NCI-H446 treated with DMSO at 0.1 percent for 48 hours (cell line): ENCODE measurements at places on chromosomes 2 and 18.

DNA sequence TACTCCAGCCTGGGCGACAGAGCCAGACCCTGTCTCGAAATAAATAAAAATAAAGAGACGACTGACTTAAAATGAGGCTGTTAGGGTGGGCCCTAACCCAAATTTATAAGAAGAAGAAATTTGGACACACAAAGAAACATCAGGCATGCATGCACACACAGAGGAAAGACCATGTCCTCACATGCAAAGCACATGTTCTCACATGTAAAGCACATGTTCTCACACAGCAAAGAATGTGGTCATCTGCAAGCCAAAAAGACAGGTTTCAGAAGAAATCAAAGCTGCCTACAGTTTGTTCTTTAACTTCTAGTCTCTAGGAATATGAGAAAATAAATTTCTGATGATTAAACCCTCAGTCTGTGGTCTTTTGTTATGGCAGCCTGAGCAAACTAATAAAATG is 132.3 kb upstream of the CRIM1 start:
- DNase-seq = no peak

DNA sequence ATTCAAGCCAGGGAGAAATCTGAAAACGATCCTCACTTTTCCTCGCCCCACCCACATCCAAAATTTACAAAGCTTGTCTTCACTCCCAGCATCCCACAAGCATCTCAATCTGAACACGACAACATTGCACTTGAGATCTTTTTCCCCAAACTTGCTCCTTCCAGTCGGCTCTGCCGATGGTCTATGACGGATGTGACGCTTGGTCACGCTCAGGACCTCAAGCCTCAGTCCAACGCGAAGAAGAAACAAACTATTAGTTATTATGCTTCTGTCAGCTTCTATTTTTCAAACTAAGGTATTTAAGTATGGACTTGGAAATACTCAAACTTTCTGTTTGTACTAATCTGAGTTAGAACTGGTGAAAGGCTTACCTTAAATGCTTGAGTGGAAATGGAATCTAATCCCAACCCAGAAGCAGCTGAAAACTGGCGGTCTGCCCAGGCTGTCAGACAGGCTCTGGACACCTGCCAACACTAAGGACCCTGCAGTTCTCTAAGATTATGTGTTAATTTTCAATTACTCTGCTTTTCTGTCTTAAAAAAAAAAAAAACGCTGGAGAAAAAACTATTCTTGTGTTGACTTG is 132.1 kb upstream of the DNMT3A start:
- peak; percentile 72 for DNase-seq

GRCh38 chr2:133266926-133267590 is 301.2 kb downstream of the NCKAP5 start:
- DNase-seq = no peak

DNA sequence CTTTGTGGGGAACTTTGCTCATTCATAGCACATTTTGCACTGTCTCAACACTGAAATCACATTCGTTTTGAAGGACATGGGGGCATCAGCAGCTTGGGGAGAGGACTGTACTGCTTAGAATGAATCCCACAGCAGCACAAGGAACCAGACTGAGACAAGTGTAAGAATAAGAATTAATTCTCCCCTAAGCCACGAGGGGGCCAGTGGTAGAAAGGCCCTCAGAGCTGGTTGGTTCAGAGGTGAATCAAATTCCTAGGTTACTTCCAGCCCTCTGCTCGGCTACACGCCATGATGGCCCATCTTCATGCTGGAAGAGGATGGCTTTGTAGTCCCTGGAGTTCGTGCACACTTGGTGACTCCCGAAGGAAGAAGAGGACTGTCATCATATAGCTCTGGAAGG is 12.0 kb upstream of the MC5R start:
- no peak for DNase-seq

GRCh38 chr2:164711766-164712138 is 90.5 kb upstream of the GRB14 start:
- no peak for DNase-seq

DNA sequence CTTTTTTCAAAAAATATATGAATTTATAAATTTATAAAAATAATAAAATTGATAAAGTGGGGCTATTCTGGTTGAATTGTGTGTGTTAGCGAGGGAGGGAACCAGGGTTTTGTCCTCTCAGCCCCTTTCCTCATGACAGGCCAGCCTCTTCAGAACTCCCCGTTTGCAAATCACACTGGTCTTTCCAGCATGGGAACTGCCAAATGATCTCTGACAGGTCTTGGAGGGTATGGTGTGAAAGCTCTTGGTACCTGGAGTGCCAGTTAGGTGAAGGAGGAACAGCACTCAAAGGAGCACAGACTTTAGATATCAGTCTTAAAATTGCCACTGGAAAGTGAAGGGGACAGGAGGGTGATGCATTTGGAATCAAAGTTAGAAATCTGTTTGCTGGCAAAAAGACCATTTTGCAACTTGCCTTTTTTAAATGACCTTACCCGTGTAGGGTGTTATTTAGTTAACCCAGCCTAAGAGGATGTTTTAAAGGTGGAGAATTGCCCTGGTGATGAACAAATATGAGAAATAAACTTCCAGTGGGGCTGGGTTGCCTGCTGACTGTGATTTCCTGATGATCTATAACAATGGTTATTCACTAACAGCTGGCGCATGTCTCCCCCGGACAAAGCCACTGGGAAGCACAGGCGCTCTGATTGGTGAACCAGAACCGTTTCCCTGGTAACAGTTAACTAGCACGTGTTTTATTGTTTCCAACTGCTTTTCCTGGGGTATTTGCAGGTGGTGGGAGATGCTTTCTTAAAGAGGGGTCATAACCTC is 85.3 kb upstream of the EFEMP1 start:
- DNase-seq = peak; percentile 66

- DNase-seq = no peak
These were observed 135.8 kb upstream of the SMAD2 start for GRCh38 chr18:48066225-48066652.

DNA sequence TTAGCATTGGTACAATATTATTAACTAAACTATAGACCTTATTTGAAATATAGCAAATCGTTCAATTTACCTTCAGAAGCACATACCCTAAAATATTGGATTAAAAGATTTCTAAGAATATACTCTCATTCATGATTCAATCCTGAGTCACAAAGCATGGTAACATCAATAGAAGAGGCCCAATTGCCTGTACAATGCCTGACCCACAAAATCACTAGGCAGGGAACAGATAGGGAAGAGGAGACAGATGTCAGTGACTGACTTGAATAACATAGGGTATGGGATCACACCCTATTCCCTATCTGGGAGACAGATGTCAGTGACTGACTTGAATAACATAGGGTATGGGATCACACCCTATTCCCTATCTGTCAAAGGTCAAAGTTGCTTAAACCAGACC is 611.6 kb upstream of the VRK2 start:
- DNase-seq = no peak

DNA sequence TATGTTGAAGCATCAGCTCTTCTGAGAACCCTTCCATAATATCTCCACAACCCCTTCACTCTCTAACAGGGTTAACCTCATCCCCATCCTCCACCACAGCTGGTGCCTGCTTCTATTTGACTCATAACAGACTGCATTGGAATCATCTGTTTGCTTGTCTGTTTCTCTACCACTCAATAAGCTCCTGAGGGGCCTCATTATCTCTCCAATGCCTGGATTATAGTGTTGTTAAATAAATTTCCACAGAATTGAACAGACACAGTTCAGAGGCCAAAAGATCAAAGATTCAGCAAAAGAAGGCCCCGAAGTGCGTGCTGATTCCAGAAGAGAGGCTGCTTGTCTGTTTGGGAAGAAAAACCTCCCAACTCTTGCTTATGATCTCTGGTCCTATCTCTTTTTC is 33.7 kb upstream of the FAM98A start:
- peak; percentile 2 for DNase-seq

DNA sequence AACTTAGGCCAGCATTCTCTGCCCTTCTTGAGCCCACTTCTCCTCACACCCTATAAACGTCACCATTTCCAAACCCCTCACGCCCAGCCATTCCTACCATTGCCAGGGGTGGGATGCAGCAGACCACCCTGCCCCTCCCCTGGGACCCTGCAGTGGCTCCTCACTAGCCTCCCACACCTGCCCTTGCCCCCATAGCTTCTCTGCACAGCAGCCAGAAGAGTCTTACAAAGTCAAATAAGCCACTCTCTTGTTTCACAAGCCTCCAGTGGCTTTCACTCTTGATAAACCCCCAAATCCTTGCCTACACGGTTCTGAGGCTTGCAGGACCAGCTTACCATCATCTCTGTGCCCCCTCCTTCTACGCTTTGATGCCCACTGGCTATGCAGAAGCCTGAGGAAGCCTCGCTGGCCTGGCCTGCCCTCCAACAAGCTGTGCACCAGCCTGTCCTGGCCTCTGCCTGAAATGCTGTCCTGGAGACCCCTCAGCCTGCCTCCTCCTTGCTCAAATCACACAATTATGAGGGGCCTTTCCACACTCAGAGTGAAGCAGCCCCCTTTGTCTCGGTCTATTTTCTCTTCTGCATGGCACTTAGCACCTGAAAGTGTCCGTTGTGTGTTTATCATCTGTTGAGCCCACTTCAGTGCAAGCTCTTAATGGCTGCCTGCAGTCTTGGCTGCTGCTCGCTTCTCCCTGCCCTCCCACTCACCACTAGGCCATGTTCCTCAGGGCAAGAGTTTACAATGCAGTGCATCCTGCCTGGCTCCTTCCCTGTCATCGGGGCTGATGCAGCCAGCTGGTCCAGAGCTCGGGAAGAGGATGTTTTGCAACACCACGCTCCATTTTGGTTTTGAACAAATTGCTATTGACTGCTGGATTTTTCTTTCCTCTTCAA is 82.6 kb upstream of the RGPD5 start:
- DNase-seq = no peak

GRCh38 chr18:57587098-57587661 is 678 bp upstream of the FECH start:
- DNase-seq = no peak
